Effector memory CD8-positive, alpha-beta T cell (primary cell): ENCODE measurements at places on chromosomes 5 and 9.

DNA sequence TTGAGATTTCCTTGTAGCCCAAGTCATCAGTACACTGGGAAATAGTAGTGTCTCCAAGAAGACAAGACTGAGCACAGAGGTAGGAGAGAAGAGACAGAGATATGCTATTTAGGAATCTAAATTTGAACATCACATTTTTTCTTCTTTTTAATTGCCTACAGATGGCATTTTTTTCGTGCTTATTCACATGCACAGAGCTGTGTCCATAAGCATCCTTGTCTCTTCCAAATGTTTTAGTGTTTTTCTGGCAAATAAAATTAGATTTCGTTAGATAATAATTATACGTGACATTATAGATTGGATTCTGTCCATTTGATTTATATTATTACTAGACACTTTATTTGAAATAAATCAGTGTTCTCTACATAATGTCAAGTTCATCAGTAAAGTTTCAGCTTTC is 80.9 kb downstream of the PRR16 start:
- no peak for DNase-seq

GRCh38 chr5:91269198-91269597 is 113.9 kb downstream of the ARRDC3 start:
- DNase-seq, result no peak

DNA sequence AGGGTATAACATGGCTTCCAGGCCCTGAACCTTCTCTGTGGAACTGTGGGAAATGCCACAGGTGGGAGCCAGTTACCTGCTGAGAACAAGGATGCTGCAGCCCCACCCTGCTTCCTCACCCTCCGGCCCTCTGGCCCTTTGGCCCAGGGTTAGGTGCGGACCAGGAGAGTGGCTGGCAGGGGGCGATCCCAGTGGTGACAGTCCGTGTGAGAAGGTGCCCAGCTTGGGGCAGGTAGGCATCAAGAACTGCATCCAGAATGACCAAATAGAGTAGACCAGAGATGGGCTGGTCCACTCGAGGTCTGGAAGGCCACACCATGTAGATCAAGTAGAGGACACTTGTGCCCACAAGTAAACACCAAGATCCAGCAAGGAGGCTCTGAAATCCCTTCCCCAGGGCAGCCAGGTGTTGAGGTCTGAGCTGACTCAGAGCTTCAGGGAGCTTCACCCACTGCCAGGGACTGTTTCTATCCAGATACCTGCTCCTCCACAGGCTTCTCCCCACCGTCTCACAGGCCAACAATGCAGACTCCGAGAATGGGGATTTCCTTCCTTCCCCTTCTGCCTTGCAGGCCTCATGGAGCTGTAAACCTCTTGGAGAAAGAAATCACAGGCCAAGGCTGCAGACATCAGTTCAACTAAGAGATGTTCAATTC is 61.4 kb upstream of the ZSWIM6 start:
- no peak for DNase-seq

DNA sequence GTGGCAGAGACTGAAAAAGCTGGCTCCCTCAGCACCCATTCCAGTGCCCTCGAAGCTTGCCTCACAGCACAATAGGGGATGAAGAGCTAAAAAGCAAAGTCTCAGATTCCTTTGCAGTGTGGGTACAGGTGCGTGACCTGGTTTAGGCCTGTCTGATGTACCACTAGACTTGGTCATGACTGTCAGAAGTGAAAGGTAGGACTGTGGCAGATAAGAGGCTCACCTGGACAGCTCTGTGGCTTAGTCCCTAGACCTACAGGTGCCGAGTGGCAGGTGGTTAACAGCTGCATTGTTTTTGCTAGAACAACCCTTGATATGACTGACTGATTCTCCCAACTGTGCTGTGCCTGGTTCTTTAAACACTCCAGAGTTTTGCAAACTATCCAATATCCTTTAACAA is 14.7 kb upstream of the SFXN1 start:
- DNase-seq, result no peak

- no peak for DNase-seq
These were observed 8.7 kb downstream of the PROP1 start for GRCh38 chr5:177987326-177987725.

- no peak for DNase-seq
These were observed 51.6 kb downstream of the ADAM19 start for GRCh38 chr5:157523976-157524375.

GRCh38 chr9:104987743-104988142 is 59.8 kb upstream of the ABCA1 start:
- DNase-seq, result no peak

DNA sequence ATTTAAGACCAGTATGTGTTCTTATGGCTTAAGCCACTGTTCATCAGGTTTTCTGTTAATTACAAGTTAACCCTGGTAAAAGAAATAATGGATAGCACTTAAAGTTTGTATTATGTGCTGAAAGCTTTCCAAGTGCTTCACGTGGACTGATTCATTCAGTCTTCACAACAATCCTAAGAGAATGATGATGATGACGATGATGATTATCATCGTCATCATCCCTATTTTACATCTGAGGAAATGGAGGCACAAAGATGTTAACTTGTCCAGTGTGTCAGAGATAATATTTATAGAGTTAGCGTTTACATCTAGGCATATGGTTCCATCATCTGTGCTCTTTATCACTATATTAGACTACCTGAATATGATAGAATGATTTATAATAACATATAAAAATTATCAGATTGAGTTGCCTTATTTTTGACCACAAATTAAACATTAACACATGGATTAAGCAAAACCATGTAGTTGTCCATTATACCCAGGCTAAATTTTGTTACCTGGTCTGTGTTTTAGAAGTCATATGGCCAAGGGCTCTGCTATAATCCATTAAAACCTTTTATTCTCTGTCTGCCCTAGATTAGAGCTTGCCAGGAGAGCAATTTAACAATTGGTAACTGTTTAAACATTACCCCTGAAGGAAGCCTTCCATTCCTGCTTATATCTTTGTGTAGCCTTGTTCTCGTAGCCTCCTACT is 102.3 kb upstream of the MAP3K1 start:
- no peak for DNase-seq

- no peak for DNase-seq
These were observed 5.6 kb downstream of the EFNA5 start for GRCh38 chr5:107665036-107665570.

- DNase-seq, result no peak
These were observed 25.5 kb upstream of the RUSC2 start for GRCh38 chr9:35464141-35465025.

- no peak for DNase-seq
These were observed 16.4 kb downstream of the RAB14 start for GRCh38 chr9:121185178-121185745.

DNA sequence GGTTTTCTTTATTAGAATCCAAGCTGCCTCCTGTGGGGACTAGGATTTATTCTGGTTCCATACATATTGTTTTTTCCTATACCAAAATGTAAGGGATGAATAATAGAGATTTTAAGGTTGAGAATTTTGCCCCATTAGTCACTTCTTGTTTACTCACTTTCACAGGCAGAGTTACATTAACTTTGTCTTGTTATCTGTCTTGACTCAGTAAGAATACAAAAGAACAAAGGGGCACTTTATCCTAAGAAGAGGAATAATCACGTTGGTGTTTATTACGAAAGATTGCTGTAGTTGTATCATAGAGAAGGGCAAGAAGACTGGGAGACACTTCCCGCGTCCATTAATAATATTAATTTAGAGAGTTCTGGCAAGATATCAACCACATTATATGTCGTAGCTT is 599.7 kb upstream of the FTMT start:
- no peak for DNase-seq

GRCh38 chr5:137114529-137114928 is 384.6 kb downstream of the SPOCK1 start:
- DNase-seq, result no peak

DNA sequence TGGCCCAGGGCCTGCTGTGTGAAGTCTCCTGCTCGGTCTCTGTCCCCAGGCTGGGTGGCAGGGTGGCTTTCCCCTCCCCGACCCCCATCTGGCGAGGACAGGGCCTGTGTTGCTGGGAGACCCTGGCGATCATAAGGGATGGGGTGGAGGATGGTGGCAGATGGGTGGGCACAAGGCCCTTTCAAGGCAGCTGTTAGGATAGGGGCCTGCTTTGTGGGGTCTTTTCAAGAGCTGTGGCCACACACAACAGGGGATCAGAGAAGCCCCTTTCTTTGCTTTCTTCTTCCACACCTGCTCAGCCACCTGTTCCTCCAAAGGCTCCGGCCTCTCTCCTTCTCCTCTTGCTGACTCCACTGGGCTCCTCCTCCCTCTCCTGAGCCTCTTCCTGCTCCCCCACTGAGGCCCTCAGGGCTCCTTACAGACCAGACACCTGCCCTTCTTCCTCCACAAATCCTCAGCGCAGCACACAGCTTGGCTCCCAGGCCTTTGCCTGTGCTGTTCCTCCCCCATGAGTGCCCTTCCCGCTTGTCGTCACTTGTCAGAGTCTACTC is 15.0 kb upstream of the NEURL1B start:
- no peak for DNase-seq

GRCh38 chr9:124625087-124625486 is 117.9 kb upstream of the NR5A1 start:
- no peak for DNase-seq

GRCh38 chr9:121684381-121685145 is 33.1 kb downstream of the DAB2IP start:
- no peak for DNase-seq

GRCh38 chr9:93298498-93299417 is 114.8 kb downstream of the WNK2 start:
- no peak for DNase-seq

DNA sequence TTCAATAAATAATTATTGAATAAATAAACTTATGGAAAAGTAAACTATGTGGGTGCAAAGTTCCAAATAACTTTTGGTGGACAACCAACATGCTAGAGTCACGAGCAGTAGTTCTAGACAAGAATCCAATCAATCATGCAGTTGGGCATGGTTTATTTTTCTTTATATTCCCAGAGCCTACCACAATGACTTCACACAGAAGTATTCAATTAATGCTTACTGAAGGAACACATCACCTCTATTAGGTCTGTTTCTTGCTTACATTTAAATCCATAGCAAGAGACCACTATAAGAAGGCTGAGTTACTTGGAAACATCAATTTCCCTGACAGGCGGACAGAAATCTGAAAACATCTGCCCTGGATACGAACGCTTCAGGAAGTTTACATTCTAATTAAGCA is 214.2 kb downstream of the TMEM232 start:
- DNase-seq, result no peak

- DNase-seq, result no peak
These were observed 12.3 kb upstream of the URM1 start for GRCh38 chr9:128358861-128359260.

DNA sequence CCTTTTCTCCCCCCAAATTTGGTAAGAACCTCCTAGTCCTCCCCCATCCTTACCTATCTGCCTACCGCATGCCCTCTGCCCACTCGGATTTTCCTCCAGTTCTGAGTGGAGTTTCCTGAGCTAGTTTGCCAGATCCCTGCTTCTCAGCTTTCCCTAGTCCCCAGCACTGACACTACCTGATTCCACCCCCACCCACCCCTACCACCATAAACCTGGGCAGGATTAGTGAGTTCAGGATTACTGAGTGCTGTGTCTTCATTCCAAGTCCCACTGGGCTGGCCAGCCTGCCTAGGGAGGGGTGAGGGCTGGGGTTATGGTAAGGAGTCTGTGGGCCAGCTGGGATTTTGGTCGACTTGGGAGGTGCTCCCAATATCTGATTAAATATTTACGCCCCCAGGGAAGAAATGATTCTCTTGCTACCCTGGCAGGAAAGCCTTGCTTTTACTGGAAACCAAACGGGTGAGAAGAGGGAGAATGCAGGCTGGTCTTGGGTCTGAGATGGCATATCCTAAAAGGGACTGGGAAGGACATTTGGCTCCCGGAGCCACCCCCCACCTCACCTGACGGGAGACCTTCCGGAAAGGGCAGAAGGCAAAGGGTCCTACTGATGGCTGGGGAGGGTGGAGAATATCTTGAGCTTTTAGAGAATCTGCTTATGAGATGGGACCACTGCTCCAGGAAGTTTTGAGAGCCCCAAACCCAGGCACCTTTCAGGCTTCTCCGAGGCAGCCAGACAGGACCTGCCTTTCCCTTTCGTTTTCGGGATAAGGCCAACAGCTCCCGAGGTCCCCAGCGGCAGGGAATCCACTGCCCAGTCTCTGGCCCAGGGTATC is 3.7 kb downstream of the PITX1 start:
- DNase-seq, result no peak

DNA sequence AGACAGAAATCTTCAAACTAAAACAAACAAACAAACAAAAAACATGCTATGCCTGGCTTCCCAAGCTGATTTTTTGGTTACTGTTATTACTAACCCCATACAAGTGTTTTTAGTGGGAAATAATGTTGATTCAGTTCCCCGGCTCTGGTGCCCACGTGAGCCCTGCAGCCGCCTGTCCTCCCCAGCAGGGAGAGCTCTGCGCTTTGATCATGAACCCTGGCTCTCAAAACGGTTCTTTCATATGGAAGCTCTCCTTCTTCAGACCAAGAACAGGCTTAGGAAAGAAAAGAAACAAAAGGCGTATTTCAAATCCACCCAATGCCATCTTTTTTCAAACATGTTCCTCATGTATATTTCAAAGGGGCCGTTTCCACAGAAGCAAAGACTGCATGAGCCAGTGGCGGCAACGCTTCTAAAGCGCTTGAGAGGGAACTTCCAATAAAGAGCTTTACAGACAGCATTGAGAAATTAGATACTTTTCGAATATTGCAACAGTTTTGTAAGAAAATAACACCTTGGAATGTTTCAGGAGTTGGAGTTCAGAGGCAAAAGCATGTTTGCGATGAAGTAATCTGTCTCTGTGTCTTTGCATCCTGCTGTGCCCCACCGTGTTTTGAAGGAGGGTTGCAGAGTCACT is 74.8 kb downstream of the ICE1 start:
- no peak for DNase-seq

DNA sequence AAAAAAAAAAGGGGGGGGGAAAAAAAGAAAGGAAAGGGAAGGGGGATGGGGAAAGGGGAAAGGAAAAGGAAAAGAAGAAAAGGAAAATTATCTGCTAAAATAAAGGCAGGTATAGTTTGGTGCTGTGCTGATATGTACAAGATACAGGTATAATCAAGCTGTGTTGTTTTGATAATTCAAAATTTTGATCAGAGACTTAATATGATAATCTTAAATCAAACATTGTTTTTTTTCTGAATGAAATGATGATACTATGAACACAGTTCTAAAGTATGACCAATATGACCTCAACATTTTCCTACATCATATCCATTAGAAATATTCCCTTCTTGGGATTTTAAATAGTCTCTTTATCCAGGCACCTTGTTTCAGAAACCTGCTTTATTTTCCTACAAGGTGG is 115.6 kb upstream of the TRPM3 start:
- DNase-seq, result no peak

DNA sequence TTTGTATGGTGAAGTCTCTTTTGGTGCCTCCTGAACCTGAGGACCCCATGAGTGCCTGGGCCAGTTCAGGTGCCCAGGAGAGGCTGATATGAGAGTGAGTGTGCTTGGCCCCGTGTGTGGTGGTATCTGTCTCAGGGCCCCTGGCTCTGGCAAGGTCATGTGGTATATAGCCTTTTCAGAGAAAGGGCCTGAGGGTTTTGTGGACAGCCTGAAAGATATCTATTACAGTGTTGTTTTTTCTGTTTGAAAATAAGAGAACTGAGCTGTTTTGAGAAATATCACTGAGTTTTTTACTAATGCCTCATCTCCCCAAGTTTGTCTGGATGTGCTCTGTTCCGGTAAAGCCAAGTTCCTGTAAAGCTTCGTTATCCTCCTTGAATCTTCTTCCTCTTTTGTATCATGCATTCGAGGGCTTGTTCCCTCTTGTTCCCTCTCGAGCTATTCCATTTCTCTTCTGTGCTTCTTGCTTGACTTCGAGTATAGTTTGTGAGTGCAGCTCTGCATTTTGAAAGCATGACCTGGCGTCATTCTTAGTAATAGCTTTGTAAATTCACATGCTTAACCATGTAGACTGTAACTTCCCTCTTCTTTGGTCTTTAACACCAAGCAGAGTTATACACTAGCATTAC is 122.3 kb downstream of the MAST4 start:
- DNase-seq, result no peak
